ENCODE measurements at places on chromosomes 3 and 15. TPM values are rescaled to one million over a fixed set of nuclear protein-coding genes. Genes with fewer than 3 reads are reported as not detected.

DNA sequence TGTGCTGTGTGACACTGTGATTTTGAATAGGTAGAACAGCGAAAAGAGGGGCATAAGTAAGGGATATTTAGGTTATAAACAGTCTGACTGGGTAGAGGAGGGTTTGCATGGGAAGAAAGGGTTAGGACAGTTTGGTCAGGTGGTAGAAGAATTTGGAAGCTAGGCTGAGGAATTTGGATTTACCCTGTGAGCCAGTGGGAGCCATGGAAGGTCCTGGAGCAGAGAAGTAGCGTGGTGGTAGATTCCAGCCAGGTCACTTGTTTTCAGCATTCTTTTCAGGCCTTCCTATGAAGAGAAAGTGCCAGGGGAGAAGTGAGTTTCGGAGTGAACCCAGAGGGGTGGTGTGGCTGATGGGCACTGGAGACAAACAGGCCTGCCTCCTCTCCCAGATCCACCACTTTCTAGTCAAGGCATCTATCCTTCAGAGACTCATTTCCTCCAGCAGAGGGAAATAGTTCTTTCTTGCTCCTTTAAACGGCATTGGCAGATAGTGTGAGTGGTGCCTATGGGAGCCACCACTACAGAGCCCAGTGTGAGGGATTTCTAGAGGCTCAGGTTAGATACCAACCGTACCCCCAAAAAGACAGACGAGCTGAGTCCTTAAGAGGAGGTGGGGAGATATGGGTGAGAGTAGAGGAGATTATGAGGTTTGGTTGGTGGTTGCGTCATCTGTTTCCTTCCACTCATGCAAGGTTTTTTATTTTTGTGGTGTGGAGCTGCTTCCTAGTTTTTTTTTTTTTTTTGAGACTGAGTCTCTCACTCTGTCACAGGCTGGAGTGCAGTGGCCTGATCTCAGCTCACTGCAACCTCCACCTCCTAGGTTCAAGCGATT is 21.2 kb downstream of the PXK start:
- peak; percentile 33 for DNase-seq

DNA sequence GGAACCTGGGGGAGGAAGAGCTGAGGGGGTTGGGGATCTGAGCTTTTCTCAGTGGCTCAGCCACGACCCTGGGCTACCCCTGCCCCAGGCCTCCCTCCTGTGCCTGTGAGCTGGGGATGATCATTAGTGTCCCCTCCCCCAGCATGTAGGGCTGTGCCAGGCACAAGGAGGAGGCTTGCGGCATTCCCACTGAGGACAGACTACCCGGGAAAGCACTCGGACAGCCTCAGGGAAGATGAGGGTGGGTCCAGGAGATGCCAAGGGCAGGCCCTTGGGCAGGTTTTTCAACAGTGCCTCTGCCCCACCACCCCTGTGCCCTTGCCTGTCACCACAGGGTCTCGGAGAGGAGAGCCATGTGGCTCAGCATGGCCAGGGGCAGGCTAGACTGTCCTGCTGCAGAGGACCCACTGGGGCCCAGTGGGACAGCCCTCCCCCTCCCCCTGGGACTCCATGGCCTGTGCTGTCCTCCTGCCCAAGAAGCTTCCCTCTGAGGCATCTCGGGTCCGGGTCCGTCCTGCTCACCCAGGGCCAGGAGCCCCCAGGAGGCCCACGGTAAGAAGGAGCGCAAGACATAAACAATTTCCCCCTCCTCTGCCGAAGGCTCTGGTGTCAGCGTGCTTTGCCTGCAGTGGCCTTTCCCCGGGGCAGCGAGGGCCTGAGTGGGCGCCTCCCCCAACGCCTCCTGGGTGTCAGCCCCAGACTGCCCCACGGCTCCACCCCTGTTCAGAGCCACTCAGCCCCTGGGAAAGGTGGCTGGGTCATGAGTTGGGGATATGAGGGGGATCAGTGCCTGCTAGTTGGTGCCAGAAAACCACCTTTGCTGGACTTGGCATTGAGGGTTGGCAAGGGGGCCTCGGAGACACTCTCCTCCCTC is 192.5 kb downstream of the GOLGA6L6 start:
- peak; percentile 10 for DNase-seq

DNA sequence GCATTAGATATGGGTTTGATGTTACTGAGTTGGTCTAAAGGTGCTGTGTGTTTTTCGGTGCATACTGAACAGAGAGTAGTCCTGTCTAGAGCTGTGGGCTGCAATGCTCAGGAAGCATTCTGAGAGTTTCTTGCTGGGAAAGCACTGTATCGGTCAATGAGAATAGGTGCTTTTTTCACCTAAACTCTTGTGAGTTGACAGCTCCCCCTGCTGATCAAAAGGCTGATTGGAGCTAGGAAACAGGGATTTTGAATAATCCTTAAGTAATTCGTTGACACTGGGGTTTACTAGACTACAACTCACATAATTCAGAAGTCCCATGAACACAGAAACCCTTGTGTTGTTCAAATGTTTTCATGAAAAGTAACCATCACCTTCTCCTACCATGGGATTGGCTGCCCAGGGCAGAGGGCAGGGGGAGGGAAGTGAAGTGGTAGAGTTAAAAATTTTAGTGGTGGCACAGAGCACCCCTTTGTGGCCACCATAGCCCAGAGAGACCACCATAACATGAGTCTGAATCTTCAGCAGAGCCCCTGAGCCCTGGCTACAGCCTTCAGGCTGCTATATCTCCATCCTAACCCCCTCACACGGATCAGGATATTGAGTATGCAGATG is 13.0 kb upstream of the MANF start:
- DNase-seq = peak; percentile 63

GRCh38 chr3:71393093-71393492 is 190.4 kb downstream of the FOXP1 start:
- DNase-seq = no peak

SLC22A14 gene
- not detected for total RNA-seq
